ENCODE measurements at places on chromosomes 5 and 9.

DNA sequence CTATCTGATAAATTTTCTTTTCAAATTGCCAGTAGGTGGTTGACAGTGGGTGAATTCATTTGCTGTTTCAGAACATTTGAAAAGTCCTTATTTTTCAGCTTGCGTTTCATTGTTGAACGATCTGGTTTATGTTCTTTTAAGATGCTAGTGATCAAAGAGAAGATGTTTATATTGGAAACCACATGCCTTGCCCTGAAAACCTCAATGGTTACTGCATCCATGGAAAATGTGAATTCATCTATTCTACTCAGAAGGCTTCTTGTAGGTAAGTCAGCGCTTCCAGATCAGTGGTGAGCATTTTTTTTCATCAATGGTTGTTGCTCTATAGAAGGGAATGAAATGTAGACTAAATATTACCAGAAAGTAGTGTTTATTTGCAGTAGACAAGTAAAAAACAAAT lies 16.6 kb upstream of the CAVIN4 start:
- no peak for DNase-seq

DNA sequence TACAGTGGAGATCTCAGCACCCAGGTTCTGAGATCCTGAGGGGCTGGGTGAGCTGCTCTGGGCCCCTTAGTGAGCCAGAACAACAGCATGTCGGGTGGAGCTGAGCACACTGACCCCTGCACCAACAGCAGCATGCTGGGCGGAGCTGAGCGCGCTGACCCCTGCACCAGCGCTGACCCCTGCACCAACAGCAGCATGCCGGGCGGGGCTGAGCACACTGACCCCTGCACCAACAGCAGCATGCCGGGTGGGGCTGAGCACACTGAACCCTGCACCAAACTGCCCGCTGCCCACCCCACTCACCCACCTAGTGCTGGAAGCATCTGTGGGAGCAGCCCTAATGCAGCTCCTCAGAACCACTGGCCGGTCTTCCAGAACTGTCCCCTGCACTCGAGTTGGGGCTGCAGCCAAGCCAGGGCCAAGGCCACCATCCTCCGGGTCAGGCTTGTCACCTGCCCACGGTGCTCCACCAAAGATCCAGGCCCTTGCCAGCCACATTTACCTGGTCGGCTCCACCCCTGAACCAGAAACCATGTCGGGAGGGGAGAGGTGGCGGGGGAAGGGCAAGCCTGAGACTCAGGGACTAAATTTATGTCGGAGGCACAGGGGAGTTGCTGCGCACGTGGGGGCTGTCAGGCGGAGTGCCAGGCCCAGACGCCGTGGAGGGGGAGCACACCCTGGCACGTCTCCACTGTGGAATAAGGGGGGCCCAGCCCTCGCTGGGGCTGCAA lies 80.3 kb downstream of the ADAMTS2 start:
- no peak for DNase-seq

DNA sequence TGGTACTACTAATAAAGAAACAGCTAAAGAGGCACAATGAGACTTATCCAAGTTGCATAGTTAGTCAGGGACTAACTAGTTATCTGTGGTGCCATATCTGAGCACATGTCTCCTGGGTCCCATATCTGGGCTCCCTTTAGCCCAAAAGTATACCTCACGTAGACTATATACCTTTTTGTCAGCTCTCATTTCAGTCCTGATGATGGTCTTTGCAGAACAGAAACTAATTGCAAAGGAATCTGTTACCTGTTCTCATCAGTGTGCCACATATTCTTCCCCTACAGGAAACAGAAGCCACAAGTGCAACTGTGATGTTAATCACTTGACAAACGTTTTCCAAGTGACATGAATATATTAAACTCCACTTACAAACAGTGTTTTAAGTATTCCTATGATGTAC lies 395.2 kb downstream of the KIAA0825 start:
- no peak for DNase-seq

DNA sequence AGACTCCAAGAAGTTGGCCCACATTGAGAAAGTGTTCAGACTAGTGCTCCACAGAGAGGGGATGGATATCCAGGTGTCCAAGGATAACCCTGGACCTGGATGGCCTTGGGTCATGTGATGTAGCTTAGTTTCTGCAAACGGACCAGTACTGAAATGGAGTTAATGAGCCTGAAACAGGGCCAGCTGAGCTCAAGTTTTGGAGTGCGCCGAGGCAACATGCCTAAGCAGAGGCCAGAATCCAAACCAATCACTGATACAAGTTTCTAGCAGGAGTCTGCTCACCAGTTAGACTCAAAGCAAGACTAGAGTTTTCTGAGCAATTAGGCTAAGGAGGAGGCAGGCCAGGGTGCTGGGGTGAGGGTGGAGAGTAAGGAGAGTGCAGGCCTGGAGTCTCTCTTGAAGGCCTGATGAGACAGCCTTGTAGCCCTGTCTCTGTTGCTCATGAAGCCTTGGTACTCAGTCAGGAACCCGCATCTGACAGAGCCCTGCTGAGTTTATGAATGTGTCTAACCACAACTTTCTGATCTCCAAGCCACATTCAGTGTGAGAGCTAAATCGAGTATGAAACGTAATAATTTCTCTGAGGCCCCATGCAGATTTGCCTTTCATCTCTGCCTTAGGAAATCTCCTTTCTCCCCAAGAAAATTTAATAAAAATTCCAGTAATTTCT lies 68.9 kb upstream of the EQTN start:
- no peak for DNase-seq

- no peak for DNase-seq
These were observed 2.0 kb upstream of the CDC14B start for GRCh38 chr9:96621618-96622017.

- no peak for DNase-seq
These were observed 1849.5 kb upstream of the ACO1 start for GRCh38 chr9:30534896-30535295.

- DNase-seq: no peak
These were observed 22.0 kb downstream of the CHD1 start for GRCh38 chr5:98906756-98907355.

- peak; percentile 88 for DNase-seq
These were observed 34.4 kb upstream of the GLIPR2 start for GRCh38 chr9:36101916-36102741.

GRCh38 chr5:89313044-89313443 lies 430.1 kb upstream of the MEF2C start:
- DNase-seq: peak; percentile 54

- DNase-seq: no peak
These were observed 500.2 kb upstream of the ADAMTS16 start for GRCh38 chr5:4639946-4640345.

- DNase-seq: no peak
These were observed 96.2 kb downstream of the OSTF1 start for GRCh38 chr9:75184471-75184870.

DNA sequence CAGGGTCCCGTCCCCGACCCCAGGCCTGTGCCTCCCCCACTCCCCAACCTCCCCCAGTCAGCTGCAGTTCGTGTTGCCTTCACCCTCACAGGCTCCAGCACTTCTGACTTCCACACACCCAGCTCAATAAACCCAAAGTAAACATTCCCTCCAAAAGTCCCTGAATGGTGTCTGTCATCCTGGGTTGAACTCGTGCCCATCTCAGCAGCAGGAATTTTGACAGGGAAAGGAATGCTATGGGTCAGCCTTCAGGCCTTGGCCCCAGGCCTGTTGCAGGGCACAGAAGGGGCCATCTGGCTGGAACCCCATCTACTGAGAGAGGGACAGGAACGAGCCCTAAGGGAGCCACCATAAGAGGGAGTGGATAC lies 29.6 kb upstream of the CNOT6 start:
- no peak for DNase-seq

GRCh38 chr5:135481387-135481786 lies 29.2 kb upstream of the TIFAB start:
- no peak for DNase-seq

DNA sequence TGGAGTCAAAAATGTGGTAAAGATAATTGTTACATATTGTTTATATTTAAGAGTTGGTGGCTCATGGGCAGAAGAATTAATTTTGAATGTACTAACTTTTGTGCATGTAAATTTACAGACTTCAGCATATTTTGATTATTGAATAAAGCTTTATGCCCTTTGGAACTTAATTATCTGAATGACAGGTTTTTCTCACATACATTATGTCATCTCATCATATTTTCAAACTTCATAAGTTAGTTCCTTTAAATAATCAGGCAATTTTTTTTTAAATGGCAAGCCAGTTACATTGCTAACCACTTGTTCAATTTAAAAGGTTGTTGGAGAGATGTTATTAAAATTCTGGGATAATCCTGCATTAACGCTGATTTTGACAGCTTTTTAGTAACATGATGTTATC lies 184.6 kb upstream of the EDIL3 start:
- DNase-seq: no peak

GRCh38 chr5:60521376-60522291 lies 178.3 kb downstream of the DEPDC1B start:
- no peak for DNase-seq

DNA sequence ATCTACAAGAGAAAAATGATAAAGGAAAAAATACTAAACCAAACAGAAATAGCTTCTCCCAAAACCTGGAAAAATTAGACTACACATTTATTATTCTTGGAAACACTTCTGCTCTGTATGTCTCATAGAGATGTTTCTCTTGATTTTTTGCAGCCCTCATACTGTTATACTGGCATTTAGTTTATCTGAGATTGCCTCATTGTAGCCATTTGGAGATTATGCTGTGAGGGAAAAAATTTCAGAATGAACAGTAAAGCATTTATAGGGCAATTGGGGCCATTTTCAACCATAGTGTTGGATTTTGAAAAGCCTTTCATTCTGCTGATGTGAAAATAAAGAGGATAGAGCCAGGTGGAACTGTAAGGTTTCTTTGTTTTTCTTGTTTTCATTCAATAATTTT lies 441.8 kb upstream of the RIOK2 start:
- no peak for DNase-seq

GRCh38 chr5:131984956-131985665 lies 26.3 kb downstream of the ACSL6 start:
- DNase-seq: no peak

DNA sequence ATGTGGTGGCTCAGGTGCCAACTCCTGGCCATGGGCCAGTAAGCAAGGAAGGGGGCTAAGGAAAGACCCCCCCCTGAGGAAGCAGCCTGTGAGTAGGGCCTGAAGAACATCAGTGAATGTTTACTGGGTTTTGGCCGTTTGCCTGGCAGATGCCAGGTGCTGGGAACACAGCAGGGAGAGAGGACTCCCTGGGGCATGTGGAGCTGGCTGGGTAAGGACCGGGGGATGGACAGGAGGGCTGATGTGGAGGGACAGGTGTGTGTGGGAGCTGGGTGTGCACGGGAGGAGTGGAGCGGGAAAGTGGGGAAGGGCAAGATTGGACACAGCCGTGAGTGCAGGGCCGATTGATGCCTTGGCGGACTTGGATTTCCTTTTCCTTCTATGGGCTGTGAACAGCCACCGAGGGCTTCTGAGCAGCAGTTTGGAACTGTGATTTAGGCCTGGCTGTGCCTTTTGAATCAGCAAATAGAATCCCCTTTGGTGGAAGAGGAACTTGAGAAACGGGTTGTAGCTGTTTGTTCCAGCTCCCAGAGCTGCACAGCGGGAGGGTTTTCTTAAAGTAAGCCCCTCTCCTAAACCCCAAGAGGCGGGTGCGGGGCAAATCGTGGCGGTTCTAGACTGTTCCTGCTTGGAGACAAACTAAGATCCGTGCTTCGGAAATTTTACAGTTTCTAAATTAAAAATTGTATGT lies 3.1 kb downstream of the HMCN2 start:
- DNase-seq: no peak

- peak; percentile 81 for DNase-seq
These were observed 31.4 kb upstream of the EGFL7 start for GRCh38 chr9:136631038-136632000.

- no peak for DNase-seq
These were observed 38.3 kb downstream of the ANKRD33B start for GRCh38 chr5:10602031-10602806.

GRCh38 chr9:123669346-123669745 lies 260.6 kb downstream of the DENND1A start:
- peak; percentile 6 for DNase-seq

DNA sequence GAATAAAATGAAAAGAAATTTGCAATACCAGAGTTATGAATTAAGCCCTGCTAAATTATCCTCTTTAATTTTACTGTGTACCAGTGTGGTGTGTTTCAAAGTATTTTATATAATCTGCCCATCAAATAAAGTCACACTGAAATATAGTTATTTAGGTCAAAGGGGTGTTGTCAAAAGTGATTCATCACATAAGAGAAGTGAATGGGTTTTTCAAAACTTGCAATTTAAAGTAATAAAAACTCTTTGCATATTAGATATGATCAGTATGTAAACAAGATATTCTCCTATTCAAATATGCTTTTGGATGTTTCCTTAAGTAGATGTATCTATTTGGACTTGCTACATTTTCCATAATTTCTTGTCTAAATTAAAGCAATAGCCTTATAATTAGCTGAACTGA lies 1183.0 kb upstream of the CDH18 start:
- DNase-seq: no peak

DNA sequence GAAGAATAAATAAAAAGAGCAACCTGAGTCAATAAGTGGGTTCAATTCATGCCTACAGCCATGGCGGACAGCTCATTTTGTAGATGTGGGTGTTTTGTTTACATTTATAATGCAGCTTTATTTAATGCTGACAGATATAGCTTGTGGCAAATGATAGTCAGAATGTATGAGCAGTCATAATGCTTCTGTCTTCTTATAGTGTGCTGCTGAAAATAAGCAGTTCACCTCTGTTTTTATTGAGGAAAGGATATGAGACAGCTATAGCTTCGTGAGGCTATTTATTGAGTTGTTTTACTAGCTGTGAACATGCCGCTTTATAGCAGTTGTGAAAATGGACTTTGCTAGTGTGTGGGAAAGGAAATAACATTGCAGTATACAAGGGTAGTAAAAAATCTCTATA lies 147.4 kb downstream of the PBX3 start:
- DNase-seq: no peak

DNA sequence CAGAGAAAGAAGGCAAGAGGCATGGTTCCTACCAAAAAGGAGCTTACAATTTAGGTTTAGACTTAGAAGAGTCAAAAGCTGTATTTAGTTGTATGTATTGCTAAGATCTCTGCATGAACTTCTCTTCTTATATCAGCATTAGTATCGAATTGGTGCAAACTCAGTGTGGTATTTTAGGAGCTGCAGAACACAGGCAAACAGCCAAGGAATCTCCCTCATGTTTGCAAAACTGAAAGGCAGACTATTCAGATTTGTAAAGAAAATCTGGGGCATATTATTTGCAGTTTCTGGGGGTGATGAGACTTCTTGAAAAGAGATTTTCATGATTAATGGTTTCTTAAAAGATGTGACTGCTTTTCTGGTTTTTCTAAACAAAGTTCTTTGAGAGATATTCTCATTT lies 252.7 kb downstream of the CEMIP2 start:
- no peak for DNase-seq

DNA sequence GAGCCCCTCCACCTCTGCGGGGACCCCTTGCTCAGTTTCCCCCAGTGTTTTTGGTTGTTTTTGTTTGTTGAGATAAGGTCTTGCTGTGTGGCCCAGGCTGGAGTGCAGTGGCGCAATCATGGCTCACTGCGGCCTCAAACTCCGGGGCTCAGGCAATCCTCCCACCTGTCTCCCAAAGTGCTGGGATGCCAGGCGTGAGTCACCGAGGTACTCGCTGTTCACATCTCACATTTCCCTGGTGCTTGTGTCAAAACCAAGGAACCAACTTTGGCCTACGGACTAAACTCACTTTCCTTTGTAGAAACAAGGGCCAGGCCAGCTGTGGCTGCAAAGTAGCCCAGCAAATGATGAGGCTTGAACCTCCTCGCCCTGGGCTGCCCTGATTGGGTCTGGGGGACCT lies 9.7 kb upstream of the AJM1 start:
- no peak for DNase-seq

Measured in AG08395 (cell line).